ENCODE measurements at places on chromosomes 12 and 14.

- no peak for DNase-seq
Measured at GRCh38 chr14:95052016-95052585, 105.2 kb downstream of the DICER1 start.

GRCh38 chr12:116434155-116435011 is 124.8 kb upstream of the MAP1LC3B2 start:
- peak; percentile 94 for DNase-seq

GRCh38 chr12:69239922-69240630 is 707 bp downstream of the CPSF6 start:
- DNase-seq: peak; percentile 40

DNA sequence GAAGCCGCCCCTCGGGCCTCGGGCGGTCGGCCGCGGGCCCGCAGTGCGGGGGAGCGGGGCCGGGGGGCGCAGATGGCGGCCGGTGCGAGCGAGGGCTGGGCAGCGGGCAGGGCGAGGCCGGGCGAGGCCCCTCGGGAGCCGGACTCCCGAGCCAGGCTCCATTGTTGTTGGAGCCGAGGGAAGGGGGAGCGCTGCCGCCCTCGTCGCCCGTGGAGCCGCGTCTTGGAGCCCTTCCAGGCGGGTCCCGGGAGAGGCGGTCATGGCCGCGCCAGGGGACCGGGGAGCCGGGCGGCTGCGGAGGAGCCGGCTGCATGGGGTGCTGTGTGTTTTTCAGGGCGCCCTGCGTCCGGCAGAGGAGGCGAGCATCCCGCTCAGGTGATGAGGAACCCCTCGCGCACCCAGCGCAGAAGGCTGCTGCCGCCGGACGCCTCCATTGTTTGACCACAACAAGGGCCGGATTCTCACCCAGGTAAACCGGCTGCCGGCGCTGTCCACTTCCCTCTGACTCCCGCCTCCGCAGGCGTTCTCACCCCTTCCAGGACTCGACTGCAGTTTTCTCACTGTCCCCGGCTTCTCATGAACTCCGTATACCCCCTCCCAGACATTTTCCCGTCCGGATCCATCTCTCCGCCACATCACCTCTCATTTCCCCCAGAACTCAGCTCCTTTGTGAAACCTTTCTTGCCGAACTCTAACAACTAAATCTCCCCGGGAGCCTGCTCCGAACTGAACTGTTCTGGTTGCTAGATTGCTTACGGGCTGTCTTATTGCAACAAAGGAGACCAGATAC is 732 bp downstream of the ZNF664 start:
- DNase-seq: peak; percentile 90

DNA sequence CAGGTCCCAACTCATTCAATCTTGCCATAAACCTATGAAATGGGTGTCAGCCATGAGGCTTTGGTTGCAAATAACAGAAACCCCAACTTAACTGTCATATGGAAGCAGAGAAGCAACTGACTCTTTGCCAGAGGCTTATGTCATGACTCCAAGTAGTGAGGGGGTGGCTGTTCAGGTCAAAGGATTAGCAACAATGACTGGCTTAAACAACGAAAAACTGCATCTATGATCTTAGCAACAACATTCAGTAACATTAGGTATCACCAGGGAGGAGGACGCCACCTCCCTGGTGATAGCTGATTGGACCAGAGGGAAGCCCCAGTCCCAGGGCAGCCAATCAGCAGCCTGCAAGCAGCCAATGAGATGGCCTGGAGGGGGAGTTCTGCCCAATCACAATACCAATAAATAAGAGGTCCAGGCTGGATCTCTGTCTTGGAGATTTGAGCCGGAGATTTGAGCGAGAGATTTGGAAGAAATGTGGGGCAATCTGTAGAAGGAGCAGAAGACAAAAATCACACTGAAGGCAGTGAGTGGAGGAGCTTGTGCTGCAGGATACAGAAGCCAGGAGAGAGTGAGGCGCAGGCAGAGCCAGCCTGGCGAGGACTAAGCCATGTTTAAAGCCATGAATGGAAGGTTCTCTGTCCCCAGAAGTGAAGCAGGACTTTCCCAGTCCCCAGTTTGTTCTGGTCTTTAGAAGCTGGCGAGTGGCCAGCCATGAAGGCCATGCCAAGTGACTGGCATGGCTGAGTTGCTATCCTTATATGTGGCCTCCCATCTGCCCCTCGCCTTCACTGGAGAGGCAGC is 93.3 kb downstream of the CALM1 start:
- no peak for DNase-seq

DNA sequence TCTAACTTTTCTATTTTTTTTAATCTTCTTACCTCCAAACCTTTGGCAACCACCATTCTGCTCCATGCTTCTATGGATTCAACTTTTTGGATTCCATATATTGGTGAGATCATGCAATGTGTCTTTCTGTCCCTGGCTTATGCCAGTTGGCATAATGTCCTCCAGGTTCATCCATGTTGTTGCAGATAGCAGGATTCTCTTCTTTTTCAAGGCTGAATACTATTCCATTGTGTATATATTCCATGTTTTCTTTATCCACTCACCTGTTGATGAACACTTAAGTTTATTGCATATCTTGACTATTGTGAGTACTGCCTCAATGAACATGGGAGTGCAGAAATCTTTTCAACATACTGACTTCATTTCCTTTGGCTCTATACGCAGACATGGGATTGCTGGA is 21.2 kb upstream of the SLC38A4 start:
- no peak for DNase-seq

- no peak for DNase-seq
Measured at GRCh38 chr12:52980650-52981423, 25.4 kb upstream of the EIF4B start.

DNA sequence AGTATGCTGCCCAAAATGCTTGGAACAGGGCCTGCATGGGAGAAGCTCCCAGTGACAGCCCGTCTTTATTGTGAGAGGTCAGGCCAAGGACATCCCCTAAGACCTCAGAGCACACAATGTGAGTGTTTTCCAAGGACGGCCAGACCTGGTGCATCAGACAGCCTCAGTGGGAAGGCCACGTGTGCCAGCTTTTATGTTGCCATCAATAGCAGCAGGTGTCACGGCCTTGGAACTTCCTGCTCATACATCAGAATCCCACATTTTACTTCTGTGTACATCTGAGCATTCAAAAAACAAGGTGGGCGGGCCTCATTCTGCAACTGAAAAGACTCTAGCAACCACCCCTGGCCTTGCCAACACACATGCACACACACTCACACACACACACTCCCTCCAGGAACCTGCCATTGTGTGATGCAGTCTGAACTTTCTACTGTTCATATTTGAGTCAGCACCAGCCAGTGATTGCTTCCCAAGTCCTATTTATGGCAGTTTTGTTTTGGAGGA is 753.1 kb upstream of the TBX3 start:
- no peak for DNase-seq

DNA sequence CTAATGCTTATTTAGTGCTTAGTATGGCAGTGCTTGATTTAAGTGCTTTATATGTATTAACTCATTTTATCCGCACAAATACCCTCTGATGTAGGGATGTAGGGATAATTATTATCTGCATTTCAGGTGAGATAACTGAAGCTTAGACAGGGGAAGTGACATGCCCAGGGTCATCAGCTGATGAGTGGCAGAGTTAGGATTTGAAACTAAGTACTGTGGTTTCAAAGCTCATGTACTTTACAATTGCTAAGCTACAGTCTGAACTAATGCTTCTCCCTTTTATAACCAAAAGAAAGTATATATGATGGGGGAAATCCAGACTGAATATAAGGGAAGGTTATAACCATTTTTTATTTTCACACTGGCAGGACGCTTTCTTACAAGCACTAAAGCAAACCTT is 229.6 kb upstream of the NAV3 start:
- no peak for DNase-seq

DNA sequence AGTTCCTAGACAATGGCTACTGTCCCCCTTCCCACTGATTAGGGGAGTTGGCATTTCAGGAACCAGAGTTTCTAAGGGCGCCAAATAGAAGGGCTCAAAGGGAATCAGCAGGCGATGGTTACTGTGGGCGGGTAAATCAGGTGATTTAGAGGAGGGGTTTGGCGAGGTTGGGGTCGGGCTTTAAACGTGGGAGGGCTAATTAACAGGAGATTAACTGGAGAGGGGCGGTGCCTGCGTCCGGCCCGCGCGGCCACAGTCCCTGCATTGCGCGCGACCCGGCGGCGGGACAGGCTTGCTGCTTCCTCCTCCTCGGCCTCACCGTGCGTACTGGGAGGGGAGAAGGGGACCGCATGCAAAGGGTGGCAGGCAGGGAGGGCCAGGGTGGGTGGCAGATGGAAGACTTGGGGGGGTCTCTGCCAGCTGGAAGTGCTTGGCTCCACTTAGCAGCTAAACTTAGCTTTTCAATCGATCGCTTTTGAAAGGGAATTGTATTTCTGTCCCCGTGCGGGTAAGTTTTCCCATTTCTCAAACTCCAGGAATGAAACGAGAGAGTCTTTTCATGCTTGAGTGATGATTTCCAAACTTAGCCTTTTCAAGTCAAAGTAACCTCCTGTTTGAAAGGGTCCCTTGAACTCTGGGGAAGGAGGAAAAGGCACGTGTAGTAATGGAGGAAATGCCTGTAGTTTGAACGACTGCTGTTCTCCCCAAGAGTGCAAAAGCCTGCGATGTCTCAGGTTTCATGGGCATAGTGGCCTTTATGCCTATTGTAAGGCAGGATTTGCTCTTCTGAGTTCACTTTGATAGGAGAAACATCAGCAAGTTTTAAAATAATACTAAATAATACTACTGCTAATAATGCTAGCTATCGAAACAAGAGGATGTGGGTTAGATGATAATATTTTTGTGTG is at the start of gene MGST1:
TSS of gene MGST1 (plus strand) at position 255 of the 908 bp plus-strand sequence. CDS start 6,608 bp downstream, outside the sequence.
- DNase-seq: peak; percentile 89

DNA sequence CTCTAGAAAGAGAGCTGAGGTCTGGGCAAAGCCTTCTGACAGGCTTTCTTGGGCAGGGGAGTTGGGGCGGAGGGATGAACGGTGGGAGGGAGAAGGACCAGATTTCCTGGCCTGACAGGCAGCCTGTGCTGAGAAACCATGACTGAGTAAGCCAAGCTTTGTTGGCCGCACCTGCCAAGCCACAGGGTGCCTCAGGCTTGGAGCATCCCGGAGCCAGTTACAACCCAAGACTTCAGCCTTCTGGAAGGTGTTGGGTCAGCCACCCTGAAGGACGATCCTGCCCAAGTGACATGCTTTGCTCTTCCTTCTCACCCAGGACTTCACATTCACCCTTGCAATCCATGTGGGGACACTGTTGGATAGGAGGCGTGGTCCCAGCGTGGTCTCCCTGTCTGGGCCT is 21.0 kb upstream of the AQP2 start:
- DNase-seq: peak; percentile 13

GRCh38 chr12:126212824-126213223 is 1147.6 kb downstream of the AACS start:
- DNase-seq: no peak

DNA sequence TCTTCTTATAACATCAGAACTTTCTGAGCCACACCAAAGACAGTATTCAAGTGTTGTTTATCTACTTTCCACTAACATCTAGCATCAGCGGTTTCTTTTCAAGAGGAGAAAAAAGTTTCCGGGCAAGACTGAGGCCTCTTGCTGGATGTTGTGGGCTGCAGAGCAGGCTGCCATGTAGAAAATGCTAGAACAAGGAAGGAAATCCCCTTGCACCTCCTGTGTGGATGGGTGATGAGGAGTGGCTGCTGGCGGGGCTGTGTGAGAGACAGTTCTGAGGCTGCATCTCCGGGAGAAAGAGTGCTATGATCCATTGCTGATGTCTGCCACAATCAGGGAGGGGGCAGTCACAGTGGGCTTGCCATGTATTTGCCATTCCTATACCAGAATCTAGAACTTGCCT is 37.8 kb upstream of the PPP1CC start:
- DNase-seq: no peak

DNA sequence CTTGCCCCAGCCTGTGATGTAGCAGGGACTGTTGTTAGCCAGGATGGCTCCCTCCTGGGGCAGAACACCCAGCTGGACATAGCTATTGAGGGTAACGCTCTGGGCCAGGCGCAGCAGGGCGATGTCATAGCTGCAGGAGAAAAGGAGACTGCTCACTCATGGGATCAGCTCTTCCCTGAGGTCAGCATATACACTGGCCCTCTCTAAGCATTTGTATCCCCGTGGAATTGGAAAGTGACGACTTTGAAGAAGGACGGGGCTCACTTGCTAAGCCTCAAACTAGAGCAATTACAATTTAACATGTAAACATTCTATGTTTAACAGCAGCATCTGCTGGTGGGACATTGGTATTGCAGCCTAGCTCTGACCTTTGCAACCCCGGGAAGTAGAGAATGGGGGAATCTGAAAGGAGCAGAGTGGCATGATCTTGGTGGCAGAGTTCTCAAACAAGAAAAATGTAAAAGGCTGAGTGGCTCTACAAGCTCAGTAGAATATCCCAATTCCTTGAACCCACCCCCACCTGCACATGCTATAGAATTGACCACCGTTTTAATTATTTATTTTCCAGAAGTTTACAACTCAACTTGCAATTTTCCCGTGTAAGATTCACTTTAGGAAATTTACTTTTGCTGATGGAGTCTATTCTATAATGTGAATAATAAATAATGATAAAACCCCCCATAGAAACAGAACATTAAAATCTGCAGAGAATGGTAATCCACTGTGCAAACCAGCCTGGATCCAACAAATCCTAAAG is 5.0 kb downstream of the CELA1 start:
- DNase-seq: no peak

GRCh38 chr12:53980802-53981496 is 4.0 kb upstream of the HOXC10 start:
- DNase-seq: no peak

DNA sequence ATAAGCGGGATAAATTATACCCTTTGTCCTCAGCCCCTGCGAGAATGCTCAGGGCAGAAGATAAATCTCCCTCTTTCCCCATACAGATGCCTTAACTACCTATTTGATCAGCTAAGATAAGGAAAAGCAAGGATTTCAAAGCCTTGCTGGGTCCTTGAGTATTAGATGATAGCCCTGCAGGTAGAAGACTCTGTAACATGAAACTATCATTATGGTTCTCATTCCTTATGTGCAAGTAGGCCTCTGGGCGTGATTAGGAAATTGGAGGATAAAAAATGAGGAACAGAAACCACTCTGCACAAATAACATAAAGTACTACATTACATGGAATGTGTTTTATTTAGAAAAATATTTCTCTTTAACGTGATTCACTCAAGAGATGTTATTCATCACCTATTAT is 14.5 kb upstream of the WDR89 start:
- DNase-seq: no peak

DNA sequence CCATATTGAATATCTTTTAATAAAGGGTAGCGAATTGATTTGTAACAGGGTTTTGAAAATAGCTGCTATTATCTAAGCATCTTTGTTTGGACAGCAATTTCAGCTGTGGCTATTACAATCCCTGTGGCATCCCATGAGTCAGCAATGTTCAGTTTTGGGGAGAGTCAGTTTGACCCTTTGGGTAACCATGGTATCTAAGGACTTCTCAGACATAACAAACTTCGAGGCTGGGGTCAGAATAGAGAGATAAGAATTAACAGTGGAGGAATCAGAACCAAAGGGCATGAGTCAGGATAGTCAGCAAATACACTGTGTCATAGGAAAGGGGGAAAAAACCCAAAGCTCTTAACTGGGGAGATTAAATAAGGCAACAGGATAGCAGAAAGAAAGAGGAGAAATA is 11.7 kb upstream of the PTHLH start:
- DNase-seq: no peak

GRCh38 chr12:6961695-6962284 is 8.7 kb downstream of the PHB2 start:
- peak; percentile 88 for DNase-seq

- no peak for DNase-seq
Measured at GRCh38 chr12:13293096-13293495, 96.6 kb downstream of the EMP1 start.

- DNase-seq: no peak
Measured at GRCh38 chr12:54131641-54132280, 57.0 kb downstream of the SMUG1 start.

Measured in upper lobe of left lung (tissue), 6 donors.